Right atrium auricular region (tissue), 2 donors: ENCODE measurements at places on chromosomes 6 and 20. TPM values are rescaled to one million over a fixed set of nuclear protein-coding genes. Genes with fewer than 3 reads are reported as not detected.

Gene CPNE5
- 36.7 TPM for total RNA-seq

Gene EPHA7
- total RNA-seq, result 8.4 TPM

Gene LRRC73
- total RNA-seq, result 0.41 TPM

Gene MDFI
- total RNA-seq, result 1.5 TPM

Gene CDC25B
- total RNA-seq, result 11.4 TPM

Gene MRS2
- total RNA-seq, result 44.1 TPM

Gene PSORS1C1
- total RNA-seq, result 1.5 TPM

Gene BHLHE23
- total RNA-seq, result not detected

Gene CST4
- total RNA-seq, result not detected

Gene EEF1A2
- 797 TPM for total RNA-seq

Gene DSP
- total RNA-seq, result 121 TPM

Gene RAD21L1
- total RNA-seq, result not detected

Gene MAFB
- total RNA-seq, result 31.7 TPM

Gene ERVFRD-1
- total RNA-seq, result not detected

Gene WFDC8
- not detected for total RNA-seq

Gene RSPO4
- 0.20 TPM for total RNA-seq

Gene FAM83C
- total RNA-seq, result not detected

Gene DEFB132
- total RNA-seq, result not detected

Gene DEF6
- total RNA-seq, result 1.4 TPM

Gene ZC2HC1B
- total RNA-seq, result not detected

Gene SMIM8
- total RNA-seq, result 12.1 TPM

Gene BPIFB2
- not detected for total RNA-seq

Gene HLA-DMA
- 15.4 TPM for total RNA-seq

Gene CLDN20
- total RNA-seq, result not detected

Gene TGM2
- total RNA-seq, result 1,303 TPM

Gene CTCFL
- not detected for total RNA-seq

Gene OPRM1
- total RNA-seq, result not detected

Gene GPR31
- not detected for total RNA-seq

Gene PRDM1
- total RNA-seq, result 1.8 TPM

Gene TRIM10
- not detected for total RNA-seq

Gene IMPG1
- not detected for total RNA-seq

Gene RAB22A
- 9.3 TPM for total RNA-seq

Gene PTPRT
- total RNA-seq, result 0.11 TPM

Gene SGK1
- total RNA-seq, result 151 TPM

Gene TUBB2A
- total RNA-seq, result 42.2 TPM

Gene DPM1
- total RNA-seq, result 78.1 TPM

Gene MAP1LC3A
- total RNA-seq, result 111 TPM

Gene TRAPPC3L
- 0.20 TPM for total RNA-seq

Gene ACSS1
- 25.6 TPM for total RNA-seq

Gene TREM2
- 1.6 TPM for total RNA-seq

Gene PAK5
- total RNA-seq, result 0.12 TPM

Gene SOX18
- 17.2 TPM for total RNA-seq

Gene PBOV1
- total RNA-seq, result not detected

Gene DACT2
- 1.5 TPM for total RNA-seq

Gene IRF4
- 0.15 TPM for total RNA-seq

Gene TMEM170B
- total RNA-seq, result 3.6 TPM

Gene CST2
- total RNA-seq, result not detected

Gene PRR18
- not detected for total RNA-seq

Gene RTF2
- total RNA-seq, result 48.6 TPM

Gene TUBB1
- 0.35 TPM for total RNA-seq

Gene PARD6B
- total RNA-seq, result 4.4 TPM

Gene CLIC5
- total RNA-seq, result 99.8 TPM
